ENCODE measurements at places on chromosomes 1 and 21. TPM values are rescaled to one million over a fixed set of nuclear protein-coding genes. Genes with fewer than 3 reads are reported as not detected.

HORMAD1 gene
- total RNA-seq = 0.39 TPM

NCAM2 gene
- 7.1 TPM for total RNA-seq

- peak; percentile 61 for DNase-seq
Observed at GRCh38 chr1:181166377-181167196, 78.1 kb downstream of the IER5 start.

GRCh38 chr21:36661511-36662309, 37.2 kb upstream of the SIM2 start:
- DNase-seq = no peak

- DNase-seq = peak; percentile 89
Observed at GRCh38 chr21:41283211-41283818, 33.3 kb upstream of the FAM3B start.

GRCh38 chr1:36203554-36204346, 20.5 kb upstream of the THRAP3 start:
- peak; percentile 4 for DNase-seq

GOLT1A gene
- not detected for total RNA-seq

GRCh38 chr1:47859092-47859743, 138.0 kb downstream of the TRABD2B start:
- DNase-seq = no peak

GCSAML gene
- total RNA-seq = 1.1 TPM

MRPS6 gene
- total RNA-seq = 37.9 TPM

DNA sequence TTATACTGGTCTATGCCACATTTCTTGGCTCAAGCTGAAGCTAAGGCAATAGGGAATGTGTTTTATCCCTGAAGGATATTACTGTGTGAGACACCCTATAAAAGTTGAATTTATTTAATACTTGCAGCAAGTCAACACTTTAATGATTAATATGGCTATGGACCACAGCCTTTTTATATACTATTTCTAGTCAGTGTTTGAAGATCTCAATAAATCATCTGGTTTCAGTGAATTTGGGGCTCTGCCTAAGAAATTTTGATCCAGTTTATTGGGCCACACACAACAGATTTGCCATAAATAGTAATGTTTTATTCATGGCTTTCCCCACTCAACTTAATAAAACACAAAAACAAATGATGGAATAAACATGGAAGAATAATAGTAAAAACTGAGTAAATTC, 698.3 kb downstream of the ADGRL2 start:
- peak; percentile 14 for DNase-seq

MMP23B gene
- total RNA-seq = 30.7 TPM

- no peak for DNase-seq
Observed at GRCh38 chr1:59089922-59090457, 206.9 kb upstream of the FGGY start.

- no peak for DNase-seq
Observed at GRCh38 chr1:195828325-195828724, 779.9 kb downstream of the KCNT2 start.

GRCh38 chr21:15076730-15077129, 11.9 kb upstream of the NRIP1 start:
- DNase-seq = no peak

DNA sequence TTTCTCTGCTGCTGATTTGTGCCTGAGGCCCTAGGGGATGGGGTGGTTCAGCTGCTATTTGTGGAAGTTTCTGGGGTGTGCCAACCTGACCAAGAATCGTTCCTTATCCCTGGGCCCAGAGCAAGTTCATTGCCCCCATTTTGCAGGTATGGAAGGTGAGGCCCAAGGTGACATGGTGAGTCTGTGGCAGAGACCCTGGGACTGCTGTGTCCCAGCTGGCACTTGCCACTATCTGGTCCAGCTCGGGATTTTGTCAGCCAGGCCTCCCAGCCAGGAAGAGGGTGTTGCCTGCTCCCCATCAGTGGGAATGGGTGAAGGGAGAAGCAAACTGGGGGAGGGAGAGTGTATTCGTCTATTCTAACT, 18.9 kb upstream of the LRP8 start:
- no peak for DNase-seq

DNA sequence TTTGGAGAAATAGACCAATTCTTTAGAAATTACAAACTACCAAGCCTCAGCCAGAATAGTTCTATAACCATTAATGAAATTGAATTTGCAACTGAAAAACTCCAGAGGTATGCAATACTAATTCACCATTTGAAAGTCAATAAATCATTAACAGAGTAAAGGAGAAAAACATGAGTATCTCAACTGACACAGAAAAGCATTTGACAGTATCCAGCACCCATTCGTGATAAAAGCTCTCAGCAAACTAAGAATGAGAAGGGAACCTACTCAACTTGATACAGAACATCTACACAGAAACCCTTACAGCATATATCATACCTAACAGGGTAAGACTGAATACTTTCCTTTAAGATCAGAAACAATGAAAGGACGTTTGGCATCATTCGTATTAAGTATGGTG, 54.3 kb downstream of the ST6GALNAC5 start:
- no peak for DNase-seq

DNA sequence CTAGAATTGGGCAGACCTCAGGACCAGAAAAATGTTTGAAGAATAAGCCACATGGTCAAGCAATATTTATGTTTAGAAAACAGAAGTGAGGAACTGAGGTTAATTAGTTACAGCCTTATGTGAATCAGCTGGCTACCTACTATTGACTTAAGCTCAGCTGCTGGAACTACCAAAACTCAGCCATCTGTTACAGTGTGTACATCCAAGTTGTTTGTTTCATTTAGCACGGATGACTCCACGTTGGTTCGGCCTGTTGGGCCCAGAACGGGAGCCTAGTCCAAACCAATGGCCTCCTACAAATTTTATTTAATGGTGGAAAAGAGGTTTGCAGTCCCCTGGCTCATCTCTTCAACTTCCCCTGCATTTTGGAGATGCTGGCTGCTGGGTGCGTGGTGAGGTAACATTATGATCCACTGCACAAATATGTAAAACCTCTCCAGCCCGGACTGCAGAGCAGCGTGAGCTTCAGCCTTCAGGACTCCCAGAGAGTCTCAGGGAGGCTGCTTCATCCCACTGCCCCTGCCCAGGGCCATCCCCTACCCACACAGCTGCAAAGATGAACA, 143.4 kb downstream of the ZZZ3 start:
- no peak for DNase-seq

DNA sequence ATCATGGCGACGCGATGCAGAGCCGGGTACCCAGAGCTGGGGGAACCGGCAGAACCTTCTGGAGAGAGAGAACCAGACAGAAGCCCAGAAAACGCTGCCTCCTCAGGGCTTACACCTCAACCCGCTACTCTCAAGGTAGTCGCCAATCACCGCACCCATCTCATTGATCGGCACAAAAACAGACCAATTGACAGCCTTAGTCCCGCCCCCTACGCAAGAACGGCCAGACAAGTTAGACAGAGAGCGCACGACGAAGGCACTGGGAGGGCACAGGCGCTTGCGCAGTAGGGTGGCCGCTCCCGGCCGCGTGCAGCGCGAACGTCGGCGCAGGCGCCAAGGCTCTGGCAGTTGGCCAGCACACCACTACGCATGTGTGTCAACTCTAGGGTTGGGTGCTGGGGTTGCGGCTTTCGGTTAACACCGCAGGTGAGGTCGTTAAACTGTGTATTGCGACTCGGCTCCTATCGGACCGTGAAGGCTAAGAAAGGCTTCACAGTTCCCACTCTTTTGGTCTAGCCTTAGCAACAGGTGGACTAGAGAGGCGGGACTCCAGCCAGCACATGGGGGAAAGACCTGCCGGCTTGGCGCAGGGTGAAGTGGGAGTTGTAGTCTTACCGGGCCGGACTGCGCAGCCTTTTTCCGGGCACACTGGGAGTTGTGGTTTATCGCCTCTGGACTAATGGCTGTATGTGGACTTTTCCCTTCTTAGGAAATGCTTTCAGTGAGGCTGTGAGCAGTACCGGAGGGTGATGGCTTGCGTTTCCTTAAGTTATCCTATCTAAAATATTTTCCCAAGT, at the start of the genes CCT3 and TSACC:
CCT3 (minus strand) TSS at position 113 of the 797 bp plus-strand sequence; CDS start at position 5, 108 bp downstream.
TSACC (plus strand) TSS at position 347 of the 797 bp plus-strand sequence. CDS start 1,232 bp downstream, outside the sequence.
- DNase-seq = peak; percentile 100

DNA sequence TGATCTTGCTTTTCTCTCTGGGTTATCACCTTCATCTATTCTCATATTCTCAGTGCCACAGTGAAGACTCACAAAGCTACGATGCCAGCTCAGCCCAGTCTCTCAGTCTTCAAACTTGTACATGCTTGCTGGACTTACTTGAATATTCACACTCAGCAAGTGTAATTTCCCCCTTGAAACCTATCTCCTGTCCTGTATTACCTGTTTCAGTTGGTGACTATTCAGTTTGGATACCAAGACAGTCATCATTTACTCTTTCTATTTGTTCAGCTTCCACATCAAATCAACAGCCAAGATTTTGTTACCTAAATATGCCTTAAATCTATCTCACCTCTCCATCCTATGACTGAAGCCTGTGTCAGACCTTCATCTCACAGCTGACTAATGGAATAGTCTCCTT, 209.7 kb downstream of the LRRC7 start:
- no peak for DNase-seq

LIN28A gene
- not detected for total RNA-seq

DNA sequence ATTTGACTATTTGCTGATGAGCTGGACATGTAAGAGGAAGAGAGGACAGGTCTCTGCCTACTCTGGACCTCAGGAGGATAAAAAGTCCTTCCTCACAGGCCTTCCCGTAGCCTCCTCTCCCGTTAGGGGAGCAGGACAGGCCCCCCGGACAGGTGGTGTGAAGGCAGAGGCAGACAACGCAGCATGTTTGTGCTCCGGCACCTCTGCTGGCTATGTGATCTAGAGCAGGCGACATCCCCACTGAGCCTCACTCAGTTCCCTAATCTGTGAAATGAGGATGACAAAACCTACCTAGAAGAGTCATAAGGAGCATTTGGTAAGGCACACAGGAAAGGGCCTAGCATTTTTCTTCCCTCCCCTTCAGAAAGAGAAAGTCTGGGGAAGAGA, 34.8 kb downstream of the KIAA1614 start:
- DNase-seq = no peak

ACTL8 gene
- not detected for total RNA-seq

DNA sequence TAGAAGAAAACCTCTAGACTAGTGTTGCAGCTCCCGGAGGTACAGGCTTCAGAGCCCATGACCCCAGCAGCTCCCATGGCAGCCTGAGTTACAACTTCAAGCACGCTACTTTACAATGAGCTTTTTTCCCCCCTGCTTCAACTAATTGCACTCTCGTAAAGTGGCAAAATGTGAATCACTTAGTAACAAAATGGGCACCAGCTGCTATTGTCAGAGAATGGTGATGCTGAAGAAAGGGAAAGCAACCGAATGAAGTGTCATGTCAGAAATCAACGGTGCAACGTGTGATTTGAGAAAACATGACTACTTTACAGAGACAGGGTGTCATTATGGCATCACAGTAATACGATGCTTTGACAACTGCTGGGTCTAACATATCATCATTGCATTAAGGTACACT, 40.5 kb downstream of the ESRRG start:
- no peak for DNase-seq

BCL10 gene
- 25.3 TPM for total RNA-seq

- DNase-seq = peak; percentile 14
Observed at GRCh38 chr1:60503266-60503925, 429.8 kb upstream of the C1orf87 start.

DNA sequence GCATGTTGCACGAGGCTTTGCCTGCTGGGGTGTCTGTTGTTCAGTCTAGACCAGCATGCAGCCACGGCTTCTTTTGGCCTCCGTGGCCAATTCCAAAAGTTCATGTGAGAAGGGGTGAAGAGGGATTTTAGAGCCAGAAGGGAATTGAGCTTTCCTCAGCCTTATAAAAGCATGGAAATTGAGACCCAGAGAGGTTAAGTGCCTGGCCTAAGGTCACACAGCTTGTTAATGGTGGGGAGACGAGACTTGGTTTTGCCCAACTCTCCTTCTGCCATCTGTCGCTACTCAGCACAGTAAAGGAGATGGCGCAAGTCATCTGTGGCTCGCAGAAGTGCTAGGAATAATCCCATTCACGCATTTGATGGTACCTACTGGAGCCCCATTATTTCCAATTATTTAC, 25.7 kb downstream of the ZBTB18 start:
- DNase-seq = no peak

TSSK3 gene
- 0.89 TPM for total RNA-seq

- DNase-seq = no peak
Observed at GRCh38 chr21:42478504-42478903, 17.5 kb downstream of the RSPH1 start.

- DNase-seq = no peak
Observed at GRCh38 chr1:203807196-203807595, 11.8 kb downstream of the ZBED6 start.

DNA sequence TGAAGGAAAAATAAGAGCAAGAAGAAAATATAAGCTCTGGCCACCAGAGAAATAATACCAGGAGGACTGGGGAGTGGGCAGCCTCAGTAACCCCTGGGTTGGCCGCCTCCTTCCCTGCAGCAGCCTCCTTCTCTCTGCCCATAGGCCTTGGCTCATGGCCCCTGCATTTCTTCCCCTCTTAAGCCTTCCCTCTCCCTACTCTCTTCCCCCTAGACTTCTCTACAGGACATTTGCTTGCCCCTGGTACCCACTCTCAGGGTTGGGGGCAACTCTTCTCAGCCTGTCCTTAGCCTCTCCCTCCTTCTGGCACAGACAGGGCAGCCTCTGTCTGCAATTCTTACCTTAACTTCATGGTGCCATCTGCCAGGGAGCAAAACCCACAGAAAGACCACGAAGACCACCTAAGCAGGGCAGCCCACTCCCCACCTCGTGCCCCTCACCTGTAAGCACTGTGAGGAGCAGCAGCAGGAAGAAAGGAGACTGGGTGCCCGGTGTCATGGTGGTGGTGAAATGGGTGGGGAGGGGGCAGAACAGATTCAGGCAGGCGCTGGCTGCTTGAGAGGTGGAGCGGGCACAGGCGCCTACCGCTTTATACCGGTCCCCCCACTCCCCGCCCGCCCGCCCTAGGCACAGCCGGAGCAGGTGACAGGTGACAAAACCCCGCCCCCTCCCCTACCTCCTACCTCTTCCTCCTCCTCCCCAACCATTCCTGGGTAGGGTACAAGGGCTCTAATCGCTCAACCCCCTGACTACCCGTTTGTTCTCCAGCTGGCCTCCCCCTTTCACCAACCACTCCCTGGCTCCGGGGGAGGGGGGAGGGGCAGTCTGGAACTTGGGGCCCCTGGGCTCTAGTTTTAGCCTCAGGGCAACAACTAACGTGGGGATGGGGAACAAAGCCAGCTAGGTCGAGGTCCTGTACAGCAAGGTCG, 15.1 kb downstream of the THBS3 start:
- DNase-seq = no peak

DMBX1 gene
- not detected for total RNA-seq

DNA sequence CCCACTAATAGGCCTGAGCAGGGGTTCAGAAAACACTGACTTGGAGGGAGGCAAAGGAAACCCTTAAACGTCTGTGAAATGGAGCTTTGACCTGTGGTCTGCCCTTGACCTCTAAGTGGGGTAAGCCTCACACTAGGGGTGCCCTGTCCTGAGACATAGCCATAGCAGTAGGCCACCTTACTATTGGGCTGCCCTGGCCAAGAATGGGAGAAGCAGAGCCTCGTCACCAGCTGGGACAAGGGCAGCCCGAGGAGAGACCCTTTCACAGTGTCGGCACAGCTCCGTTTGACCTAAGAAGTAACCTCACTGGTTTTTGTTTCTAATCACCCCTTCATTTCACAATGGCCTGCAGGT, 26.4 kb upstream of the IFNAR2 start:
- DNase-seq = no peak

NIT1 gene
- 19.3 TPM for total RNA-seq

AGT gene
- total RNA-seq = 6.0 TPM
